ENCODE measurements at places on chromosomes 3 and 15. TPM values are rescaled to one million over a fixed set of nuclear protein-coding genes. Genes with fewer than 3 reads are reported as not detected.

GRCh38 chr3:3102751-3103150, 7.4 kb downstream of the IL5RA start:
- no peaks in the 10 kb centered on the region for H3K4me1 ChIP-seq
- no peaks in the 10 kb centered on the region for H3K27me3 ChIP-seq
- H3K27ac ChIP-seq = no peak overlapping the region
- H3K4me3 ChIP-seq = no peak overlapping the region
- no peaks in the 10 kb centered on the region for H3K36me3 ChIP-seq

GRCh38 chr3:153173758-153174516, 11.9 kb downstream of the RAP2B start:
- no peak overlapping the region for H3K4me3 ChIP-seq
- DNase-seq = no peak
- H3K27ac ChIP-seq = no peak overlapping the region
- H3K36me3 ChIP-seq = no peaks in the 10 kb centered on the region
- no peaks in the 10 kb centered on the region for H3K27me3 ChIP-seq

- no peaks in the 10 kb centered on the region for H3K27me3 ChIP-seq
- no peaks in the 10 kb centered on the region for H3K36me3 ChIP-seq
- H3K4me3 ChIP-seq = no peak overlapping the region
- DNase-seq = no peak
- no peaks in the 10 kb centered on the region for H3K4me1 ChIP-seq
These were observed 34.4 kb upstream of the TLE3 start for GRCh38 chr15:70132139-70132538.

- H3K4me1 ChIP-seq = no peaks in the 10 kb centered on the region
- no peaks in the 10 kb centered on the region for H3K36me3 ChIP-seq
- H3K27me3 ChIP-seq = no peaks in the 10 kb centered on the region
- H3K27ac ChIP-seq = no peak overlapping the region
These were observed 8.4 kb downstream of the DNAJA4 start for GRCh38 chr15:78272776-78273175.

The MAP6D1 gene
- total RNA-seq = 1.2 TPM

DNA sequence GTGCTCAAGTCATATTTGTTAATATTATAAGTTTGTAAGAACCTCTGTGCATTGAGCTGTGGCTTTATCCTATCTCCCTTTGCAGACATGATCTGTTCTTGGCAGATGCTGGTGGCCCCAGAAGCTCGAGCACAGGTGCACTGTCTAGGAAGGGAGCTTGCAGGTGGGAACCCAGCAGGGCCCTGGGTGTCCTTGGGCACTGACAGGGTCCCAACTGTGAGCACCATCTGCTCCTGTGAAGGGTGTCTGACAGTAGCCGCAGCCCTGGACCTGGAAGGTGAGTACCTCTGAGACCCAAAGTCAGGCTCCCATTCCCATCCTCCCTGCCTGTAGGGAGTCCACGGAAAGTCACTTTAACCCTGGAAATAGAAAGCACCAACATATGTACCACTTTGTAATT, 2.4 kb upstream of the REC114 start:
- H3K27me3 ChIP-seq = no peaks in the 10 kb centered on the region
- no peaks in the 10 kb centered on the region for H3K4me1 ChIP-seq
- no peak for DNase-seq
- H3K36me3 ChIP-seq = no peaks in the 10 kb centered on the region
- no peak overlapping the region for H3K4me3 ChIP-seq
- no peak overlapping the region for H3K27ac ChIP-seq

DNA sequence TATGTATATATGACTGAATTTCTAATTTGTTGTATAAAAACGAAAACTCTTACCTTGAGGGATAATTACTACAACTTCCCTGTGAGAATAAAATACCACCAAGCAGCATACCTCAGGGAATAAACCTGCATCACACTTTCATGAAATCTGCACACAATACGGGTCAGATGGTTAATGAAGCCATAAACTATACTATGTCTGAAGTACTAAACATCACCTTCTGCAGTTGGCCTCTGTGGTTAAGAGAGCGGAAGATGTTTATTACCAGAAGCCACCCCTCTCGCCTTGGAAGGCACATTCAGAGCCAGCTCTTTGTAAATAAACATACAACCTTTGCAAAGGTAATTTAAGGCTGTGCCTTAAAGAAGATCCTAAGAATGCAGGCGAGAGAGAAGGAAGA, 462.1 kb upstream of the NR2F2 start:
- no peaks in the 10 kb centered on the region for H3K36me3 ChIP-seq
- no peak overlapping the region for H3K27ac ChIP-seq
- no peak for DNase-seq
- peaks cover 8% of the 10 kb centered on the region for H3K4me1 ChIP-seq

The LIPC gene
- 0.30 TPM for total RNA-seq

- DNase-seq = no peak
- no peak overlapping the region for H3K27ac ChIP-seq
These were observed 29.7 kb downstream of the PLXND1 start for GRCh38 chr3:129576514-129577352.

DNA sequence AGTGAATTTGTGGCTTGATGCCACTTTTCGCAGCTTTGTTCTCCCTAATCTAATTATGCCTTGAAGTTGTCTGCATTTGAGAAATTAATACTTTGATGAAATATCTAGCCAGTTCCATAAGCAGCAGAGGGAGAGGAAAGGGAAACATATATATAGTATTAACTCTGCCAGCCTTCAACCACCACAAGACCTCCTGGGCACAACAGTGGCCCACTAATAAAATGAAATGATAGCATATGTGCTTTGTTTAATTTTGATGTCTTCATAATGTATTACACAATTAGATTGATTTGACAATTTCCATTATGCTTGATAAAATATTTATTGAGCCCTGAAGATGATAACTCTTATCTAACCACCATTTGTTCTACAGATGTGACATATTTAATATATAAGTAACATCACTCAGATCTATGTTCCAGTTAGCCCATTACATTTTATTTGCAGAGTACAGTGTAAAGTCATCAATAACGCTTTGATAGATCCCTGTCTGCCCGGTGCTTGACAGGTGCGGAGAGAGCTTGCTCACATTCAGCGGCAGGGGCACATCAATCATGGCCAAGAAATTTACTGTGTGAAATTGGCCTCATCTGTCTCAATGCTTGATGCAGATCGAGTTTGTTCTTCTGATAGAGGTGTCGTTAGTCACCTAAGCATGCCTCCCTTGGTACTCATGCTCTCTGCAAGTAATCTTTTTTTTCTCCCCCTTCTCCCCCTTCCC, 187.4 kb downstream of the MECOM start:
- no peaks in the 10 kb centered on the region for H3K36me3 ChIP-seq
- no peaks in the 10 kb centered on the region for H3K4me1 ChIP-seq
- no peak overlapping the region for H3K4me3 ChIP-seq
- H3K27me3 ChIP-seq = no peaks in the 10 kb centered on the region
- H3K27ac ChIP-seq = no peak overlapping the region

DNA sequence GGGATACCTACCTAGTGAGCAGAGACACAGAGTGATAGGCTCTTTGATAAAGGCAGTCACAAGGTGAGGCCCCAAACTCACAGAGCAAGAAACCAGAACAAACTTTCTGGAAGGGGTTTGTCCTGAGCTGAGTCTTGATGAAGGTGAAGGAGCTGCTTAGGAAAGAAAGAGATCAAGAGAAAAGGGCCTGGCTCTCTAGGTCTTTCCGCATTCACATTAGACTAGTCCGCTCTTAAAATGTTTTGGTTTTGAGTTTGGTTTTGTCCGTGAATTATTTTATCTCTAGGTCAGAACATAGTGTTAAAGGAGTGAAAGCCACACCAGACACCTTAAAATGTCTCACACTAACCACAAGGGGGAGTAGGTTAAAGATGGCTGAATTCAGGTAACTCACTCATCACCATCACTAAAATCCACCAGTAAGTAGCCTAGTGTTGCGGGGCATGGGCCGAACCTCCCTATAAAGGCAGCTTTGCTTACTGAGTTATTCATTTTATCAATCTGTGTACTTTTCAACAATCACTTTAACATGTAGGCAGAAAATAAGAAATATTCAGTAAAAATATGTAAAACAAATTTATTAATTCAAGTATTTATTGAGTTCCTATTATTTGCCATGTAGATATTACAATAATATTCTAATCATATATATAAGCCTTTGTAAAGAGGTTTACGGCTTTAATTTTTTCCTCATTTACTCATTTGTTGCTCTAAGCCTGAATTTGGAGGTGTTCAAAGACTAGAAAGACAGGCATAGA, 121.5 kb upstream of the TSC22D2 start:
- no peaks in the 10 kb centered on the region for H3K4me1 ChIP-seq
- DNase-seq = no peak
- no peaks in the 10 kb centered on the region for H3K27me3 ChIP-seq
- H3K36me3 ChIP-seq = no peaks in the 10 kb centered on the region

- H3K27ac ChIP-seq = no peak overlapping the region
- H3K36me3 ChIP-seq = no peaks in the 10 kb centered on the region
- H3K4me1 ChIP-seq = no peaks in the 10 kb centered on the region
- DNase-seq = no peak
- H3K27me3 ChIP-seq = no peaks in the 10 kb centered on the region
These were observed 382.6 kb downstream of the SOX2 start for GRCh38 chr3:182094321-182094720.

- H3K4me1 ChIP-seq = no peaks in the 10 kb centered on the region
- H3K36me3 ChIP-seq = no peaks in the 10 kb centered on the region
- no peaks in the 10 kb centered on the region for H3K27me3 ChIP-seq
- H3K4me3 ChIP-seq = no peak overlapping the region
- no peak for DNase-seq
These were observed 38.9 kb upstream of the TPRG1 start for GRCh38 chr3:189132839-189133238.

DNA sequence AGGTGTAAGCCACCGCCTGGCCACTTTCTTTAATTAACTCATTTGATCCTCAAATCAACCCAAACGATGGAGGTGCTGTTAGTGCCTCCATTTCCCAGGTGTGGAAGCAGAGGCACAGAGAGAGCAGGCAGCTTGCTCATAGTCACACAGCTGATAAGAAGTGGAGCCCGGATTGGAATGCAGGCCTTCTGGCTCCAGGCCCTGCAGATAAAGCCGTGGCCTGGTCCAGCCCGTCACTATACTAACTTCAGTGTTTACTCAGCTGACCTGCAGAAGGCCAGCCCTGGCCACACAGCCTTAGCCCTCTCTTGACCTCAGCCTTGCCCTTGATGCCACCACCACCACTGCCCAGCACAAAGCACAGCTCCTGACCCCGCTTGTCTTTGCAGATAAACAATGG, 116.7 kb downstream of the NUP210 start:
- H3K27me3 ChIP-seq = no peaks in the 10 kb centered on the region
- H3K36me3 ChIP-seq = no peaks in the 10 kb centered on the region
- no peak overlapping the region for H3K4me3 ChIP-seq
- no peak for DNase-seq
- H3K4me1 ChIP-seq = no peaks in the 10 kb centered on the region
- no peak overlapping the region for H3K27ac ChIP-seq
